NCI-H1436 (cell line): ENCODE measurements at places on chromosomes 12 and 14.

DNA sequence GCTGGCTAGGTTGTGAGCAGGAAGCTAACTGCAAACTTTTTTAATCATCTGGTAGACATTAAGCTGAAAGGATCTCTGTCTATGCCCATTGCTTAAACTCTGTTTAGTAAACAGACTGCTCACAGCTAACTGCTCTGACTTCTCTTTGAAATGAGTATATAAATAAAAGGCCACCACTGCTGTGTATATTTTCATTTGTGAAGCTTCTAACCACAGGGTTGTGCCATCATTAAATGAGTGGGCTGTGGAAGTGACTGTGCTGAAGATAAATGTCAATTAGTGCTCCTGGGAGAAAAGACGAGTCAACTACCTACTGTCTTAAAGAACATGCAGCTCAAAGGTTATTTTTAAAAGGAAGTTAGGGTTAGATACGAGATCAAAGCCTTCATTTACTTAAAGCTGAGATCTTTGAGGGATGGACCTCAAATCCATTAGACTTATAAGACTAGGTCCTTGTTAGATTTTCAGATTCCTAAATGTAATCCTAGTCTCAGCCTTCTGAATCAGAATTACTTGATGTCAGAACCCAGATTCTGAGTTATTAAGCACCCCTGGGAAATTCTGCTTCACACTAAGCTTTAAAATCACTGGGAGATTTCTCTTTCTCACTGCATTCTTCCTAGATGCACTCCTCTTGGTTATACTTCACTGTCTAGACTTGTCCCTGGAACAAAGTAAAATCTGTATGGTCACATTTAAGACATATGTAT lies 213.1 kb upstream of the FLRT2 start:
- DNase-seq, result no peak

DNA sequence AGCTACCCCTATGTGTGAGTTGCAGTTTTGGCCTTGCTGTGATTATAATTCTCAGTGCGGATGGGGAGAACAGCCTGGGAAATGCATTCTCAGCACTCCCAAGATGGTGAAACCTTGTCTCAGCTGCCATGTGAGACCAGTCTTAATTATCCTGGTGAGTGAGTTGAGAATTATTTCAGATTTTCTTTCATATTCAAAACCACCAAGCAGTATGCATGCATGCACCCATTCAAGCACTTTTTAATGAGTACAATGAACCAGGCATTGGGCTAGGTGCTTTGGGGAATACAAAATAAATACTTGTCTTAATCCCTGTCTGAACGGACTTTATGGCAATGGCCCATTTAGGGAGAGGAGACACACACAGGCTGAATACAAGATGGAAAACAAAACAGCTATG lies 94.7 kb downstream of the PTPN11 start:
- no peak for DNase-seq

DNA sequence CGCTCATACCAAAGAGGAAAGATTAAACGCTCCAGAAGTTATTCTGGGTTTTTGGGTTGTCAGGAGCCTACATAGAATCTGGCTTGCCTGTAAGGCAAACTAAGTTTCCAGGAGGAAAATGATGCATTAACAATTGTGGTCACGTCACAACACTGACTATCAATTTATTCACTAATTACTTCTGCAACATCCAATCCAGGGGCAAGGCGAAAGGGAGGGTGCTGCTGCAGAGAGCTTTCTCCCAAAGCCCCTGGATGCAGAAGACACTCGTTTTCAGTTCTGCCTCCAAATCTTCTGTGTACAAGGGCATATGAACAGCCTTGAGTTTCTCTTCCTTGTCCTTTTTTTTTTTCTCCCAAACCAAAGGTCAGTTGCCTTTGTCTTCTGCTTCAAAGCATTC lies 10.5 kb upstream of the SRRM4 start:
- DNase-seq, result no peak

- DNase-seq, result no peak
Measured at GRCh38 chr14:100058777-100059437, 6.3 kb upstream of the EVL start.

DNA sequence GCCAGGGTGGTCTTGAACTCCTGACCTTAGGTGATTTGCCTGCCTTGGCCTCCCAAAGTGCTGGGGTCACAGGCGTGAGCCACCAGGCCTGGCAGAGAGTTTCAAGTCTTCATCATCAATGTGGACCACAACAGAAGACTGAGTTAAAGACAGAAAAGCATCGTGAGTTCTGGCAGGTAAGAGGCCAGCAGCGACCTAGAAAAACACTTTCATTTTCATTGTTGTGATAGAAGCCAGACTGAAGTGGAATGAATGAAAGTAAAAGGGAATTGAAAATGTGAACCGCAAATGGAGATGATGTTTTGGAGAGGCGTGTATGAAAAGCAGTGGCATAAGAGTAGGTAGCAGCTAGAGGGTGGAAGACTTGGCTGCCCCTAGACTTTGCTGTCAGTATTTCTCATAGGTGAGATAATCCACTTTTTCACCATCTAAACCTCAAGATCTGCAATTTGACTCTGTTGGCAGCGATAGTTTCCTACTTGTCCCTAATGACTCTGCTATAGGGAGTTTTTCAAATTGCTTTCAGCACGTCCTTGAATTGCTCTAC lies 47.1 kb upstream of the PLEKHA5 start:
- no peak for DNase-seq

DNA sequence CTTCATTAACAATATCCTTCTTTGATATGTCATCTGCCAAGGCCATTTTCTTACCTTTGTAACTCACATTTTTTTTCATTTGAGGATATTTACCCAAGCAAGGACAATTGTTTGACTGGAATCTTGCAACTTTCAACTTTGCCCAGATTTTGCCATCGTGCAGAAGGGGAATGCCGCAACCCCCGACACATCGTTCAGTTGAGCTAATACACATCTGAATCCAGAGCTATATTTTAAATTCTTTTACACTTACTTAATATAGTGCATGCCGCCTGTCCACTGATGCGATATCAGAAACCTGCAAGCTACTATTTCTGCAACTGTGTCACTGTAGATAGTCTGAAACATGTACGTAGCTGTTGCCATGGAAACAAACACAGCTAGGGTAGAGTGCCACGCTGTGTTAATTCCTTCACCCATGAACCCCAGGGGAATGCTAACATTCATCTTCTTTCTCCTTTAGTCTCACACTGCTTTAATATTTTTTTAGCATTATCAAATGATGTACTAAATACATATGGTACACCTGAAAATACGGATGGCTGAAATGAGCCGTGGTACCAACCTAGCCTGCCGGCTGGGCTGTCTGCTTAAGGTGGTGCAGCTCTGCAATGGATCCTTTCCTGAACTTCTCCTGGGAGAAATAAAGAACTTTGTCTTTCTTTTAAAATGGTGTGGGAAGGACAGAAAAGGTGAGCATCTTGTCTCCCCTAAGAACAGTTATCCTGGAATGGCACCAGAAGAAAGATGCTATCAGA lies 77.0 kb upstream of the FOXN3 start:
- no peak for DNase-seq

DNA sequence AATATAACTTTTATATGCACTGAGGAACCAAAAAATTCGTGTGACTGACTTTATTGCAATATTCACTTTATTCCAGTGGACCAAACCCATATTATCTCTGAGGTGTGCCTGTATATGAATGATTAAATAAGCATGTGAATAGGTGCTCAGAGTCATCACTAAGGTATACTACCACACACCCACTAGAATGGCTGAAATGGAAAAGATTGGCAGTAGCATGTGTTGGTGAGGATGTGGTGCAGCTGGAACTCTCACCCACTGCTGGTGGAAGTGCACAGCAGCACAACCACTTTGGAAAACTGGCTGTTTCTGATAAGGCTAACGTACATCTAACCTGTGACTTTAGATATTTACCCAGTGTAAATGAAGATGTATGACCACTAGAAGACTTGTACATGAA lies 36.8 kb downstream of the GOLGA5 start:
- DNase-seq, result no peak

GRCh38 chr12:1881936-1882335 lies 36.5 kb downstream of the CACNA2D4 start:
- no peak for DNase-seq

DNA sequence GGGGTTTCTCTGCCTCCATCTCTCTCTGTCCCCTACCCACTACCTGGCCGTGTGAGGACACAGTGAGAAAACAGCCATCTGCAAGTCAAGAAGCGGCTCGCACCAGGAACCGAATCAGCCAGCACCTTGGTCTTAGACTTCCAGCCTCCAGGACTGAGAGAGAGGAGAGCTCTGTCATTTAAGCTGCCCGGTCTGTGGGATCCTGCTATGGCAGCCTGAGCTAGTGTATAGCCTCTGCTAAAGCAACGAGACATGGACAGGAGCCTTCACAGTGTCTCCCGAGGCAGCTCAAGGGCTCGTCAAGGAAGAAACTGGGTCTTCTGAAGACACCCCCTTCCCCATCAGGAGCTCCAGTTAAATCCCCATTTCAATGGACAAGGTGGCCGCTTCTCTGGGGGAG lies 185.5 kb downstream of the PIWIL1 start:
- DNase-seq, result no peak

- DNase-seq, result no peak
Measured at GRCh38 chr12:111143271-111143670, 222.9 kb upstream of the MYL2 start.

DNA sequence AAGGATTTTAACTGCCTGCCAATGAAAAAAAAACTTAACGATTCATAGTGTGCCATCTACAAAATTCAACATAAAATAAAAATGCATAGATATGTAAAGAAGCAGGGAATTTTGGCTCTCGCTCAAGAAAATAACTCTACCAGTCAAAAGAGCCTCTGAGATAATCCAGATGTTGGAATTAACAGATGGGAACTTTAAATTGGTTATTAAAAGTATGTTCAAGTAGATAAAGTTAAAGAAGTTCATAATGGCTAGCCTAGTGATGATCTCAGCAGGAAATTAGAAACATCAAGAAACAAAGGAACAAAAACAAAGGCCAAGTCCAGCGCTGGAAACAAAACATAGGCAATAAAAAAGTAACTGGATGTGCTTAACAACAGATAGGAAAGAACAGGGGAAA lies 23.1 kb downstream of the PIK3C2G start:
- no peak for DNase-seq

DNA sequence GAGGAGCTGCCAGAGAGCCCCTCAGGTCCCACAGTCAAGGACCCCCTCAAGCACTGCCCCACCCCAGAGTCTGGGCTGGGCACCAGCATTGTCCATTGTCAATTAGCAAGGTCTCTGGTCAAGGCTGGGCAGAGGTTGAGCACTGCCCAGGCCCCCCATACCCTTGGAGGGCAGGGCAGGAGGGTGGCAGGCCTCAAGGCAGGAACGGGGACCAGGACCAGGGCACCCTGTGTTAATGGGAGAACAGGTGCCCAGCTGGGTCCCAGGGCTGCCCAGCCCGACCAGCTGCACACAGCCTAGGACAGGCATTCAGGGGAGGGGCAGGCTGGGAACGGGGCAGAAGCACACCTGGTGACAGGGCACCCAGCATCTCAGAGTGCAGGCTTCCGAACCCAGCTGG lies 18.4 kb downstream of the SIVA1 start:
- DNase-seq, result no peak

DNA sequence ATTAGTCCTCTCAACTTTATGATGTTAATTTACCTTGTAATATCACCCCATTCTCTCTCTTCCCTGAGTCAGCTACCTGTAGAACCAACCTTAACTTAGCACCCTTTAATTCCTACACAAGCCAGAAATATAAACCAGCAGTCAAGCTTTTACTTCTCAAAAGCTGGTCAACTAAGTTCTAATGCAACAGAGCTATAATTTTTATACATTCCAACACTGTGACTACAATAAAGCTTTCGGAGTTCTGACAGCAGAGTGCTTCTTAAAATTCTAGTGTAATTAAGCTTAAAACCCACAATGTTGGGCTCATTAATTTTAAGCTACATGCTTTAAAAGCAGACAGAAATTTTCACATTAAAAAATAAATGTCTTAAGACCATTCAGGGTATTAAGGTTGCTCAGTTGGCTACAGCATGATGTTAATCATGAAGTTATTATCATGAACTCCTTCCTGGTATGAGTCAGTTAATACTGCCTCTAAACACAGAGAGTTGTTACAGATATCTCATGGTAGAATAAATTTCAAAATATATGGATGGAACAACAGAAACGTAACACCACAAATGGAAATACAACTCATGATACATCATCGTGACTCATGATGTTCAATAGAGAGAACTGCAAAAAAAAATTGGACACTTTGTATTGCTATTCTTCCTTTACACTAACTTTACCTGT lies 126.7 kb downstream of the EPS8 start:
- no peak for DNase-seq

DNA sequence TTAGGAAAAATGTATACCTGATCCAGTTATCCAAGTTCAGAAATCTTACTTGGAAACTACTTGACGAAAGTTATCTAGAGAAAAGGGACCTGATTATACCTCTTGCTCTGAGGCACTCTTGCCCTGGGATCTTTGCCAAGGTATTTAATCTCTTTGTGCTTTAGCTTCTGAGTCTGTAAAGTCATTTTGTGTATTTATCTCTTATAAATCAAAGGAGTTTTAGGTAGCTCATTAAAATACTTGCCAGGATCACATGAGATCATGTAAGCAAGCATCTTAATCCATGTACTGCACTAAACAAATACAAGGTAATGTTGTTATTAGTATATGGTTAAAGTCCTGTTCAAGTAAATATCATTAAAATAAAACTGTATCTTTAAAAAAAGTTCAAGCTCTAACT lies 147.5 kb downstream of the IPO8 start:
- DNase-seq, result no peak

DNA sequence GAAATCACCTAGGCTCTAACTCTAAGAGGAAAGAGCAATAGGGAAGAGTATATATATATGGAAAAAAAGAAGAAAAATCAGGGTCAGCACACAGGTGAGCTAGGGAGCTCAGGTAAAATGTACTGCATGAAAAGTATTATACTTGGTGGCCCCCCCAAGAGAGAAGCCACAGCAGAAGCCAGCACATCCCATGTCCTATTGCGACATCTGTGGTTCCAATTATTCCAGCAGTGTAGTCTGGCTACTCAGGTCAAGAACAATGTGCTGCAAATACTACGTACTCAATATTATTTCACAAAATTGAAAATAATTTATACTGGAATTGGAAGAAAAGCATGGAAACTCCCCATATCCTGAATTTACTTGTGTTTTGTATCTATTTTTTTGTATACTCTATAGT lies 85.5 kb downstream of the CEP83 start:
- DNase-seq, result no peak

- DNase-seq, result no peak
Measured at GRCh38 chr14:45742187-45742586, 489.2 kb upstream of the MIS18BP1 start.

DNA sequence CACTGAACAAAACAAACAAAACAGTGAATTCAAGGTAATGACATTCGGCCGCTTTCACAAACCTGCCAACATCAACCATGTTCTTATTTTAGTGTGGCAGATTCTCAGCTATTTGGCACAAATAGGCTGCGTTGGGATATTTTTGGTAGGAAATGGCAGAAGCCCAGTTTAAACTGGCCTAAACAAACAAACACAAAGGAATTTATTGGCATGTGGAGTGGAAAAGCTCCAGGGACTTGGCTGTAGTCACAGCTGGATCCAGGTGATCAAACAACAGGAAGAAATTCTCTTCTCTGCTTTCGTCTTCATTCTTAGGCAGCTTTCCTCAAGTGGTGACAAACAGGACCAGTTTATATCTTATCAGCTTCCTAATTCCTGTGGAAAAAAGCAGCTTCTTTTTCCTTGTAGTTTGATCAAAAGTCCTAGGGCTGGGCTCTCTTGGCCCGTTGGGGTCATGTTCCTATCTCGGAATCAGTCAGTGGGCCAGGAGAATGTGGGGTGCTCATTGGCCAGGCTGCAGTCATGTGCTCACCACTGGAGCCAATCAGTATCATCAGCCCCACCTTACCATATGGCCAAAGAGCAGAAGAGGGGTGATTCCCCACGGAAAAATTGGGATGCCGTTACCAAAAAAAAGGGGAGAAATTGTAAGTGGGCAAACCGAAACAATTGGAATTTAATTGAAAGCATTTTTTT lies 22.6 kb downstream of the C12orf75 start:
- no peak for DNase-seq

- no peak for DNase-seq
Measured at GRCh38 chr12:95429172-95429510, 44.8 kb upstream of the METAP2 start.
